ENCODE measurements at places on chromosomes 6 and 20.

DNA sequence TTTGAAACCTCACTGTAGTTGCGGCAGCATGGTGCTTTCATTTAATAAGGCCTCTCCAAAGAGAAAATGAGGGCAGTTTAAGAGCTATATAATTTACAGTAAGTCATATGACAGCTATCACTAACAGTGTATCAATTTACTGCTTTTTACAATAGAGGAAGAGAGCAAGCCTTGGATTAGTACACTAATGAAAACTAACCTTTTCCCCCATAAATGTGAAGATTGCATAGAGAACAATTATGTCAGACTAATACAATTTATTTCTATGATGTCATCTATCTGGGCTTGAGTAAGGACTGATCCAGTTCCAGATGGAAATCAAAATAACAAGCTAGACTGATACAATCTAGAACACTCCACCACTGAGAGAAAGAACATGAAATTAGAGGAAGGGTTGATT lies 78.1 kb upstream of the FAM83B start:
- DNase-seq = no peak

DNA sequence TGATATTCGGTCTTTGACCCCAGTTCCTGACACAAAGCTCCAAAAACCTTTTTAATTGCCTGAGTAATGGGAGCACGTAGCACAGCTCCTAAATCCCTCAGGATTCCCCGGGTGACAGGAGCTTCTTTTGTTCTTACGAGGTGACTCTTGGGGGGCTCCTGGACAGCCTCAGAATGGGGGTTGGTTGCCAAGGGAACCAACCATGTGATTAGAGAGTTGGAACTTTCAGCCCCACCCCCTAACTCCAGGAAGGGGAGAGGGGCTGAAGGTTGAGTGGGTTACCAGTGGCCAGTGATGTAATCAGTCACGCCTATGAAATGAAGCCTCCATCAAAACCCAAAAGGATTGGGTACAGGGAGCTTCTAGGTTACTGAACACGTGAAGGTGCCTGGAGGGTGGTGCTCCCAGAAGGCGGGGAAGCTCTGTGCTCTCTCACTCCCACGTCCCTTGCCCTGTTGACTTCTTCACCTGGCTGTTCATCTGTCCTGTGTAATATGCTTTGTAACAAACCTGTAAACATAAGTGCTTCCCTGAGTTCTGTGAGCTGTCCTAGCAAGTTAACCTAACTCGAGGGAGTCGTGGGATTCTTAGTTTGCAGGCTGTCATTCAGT lies 89.5 kb downstream of the CHMP4B start:
- DNase-seq = no peak

- DNase-seq = no peak
Measured at GRCh38 chr6:37187321-37188022, 17.5 kb downstream of the PIM1 start.

DNA sequence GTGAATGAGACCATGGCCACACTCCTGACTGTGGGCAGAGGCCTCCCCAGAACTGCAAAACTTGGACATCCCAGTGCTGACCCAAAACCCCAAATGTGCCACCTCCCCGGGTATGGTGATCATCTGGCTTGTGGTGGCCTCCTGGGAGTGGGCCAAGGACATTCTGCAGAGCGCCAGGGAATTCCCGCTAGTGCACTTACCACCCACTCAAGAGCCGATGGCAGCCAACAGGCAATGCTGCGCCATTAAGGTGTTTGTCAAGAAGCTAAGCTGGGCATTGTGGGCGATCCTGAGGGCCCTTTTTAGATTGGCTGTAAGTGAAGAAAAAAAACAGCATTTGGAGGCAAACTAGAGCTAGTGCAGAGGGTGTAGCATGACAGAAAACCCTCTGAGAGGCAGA lies 9.4 kb downstream of the MMP24 start:
- DNase-seq = no peak

GRCh38 chr6:116616737-116617053 lies 416 bp downstream of the RSPH4A start:
- no peak for DNase-seq

GRCh38 chr6:160226118-160226591 lies 32.5 kb downstream of the SLC22A2 start:
- no peak for DNase-seq

DNA sequence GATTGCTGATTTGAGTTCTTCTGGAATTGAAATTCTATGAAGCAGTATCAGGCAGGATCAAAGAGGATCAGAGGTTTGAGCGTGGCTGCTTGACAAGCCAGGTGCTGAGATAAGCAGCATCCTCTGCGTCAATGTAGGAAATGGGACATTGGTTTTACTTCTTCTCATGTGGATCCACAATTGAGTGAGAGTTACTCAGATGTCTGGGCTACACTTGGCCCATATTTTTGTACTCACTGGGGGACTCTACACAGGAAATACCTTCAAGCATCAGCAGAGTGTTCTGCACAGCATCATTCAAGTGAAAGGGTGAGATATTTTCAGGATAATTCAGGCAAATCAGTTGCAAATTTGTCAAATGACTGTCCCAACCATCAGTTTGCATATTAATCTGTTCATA lies 613.9 kb upstream of the ARID1B start:
- no peak for DNase-seq

GRCh38 chr6:49550492-49551077 lies at the start of gene C6orf141:
C6orf141 (plus strand) TSS chr6:49550668; CDS start chr6:49550793, 125 bp downstream.
- DNase-seq = no peak

- no peak for DNase-seq
Measured at GRCh38 chr6:20826378-20826777, 292.1 kb downstream of the CDKAL1 start.

- no peak for DNase-seq
Measured at GRCh38 chr6:88705601-88706000, 257.8 kb downstream of the RNGTT start.

- no peak for DNase-seq
Measured at GRCh38 chr6:16741112-16742016, 19.9 kb downstream of the ATXN1 start.

- no peak for DNase-seq
Measured at GRCh38 chr20:8260837-8261251, 128.8 kb downstream of the PLCB1 start.

GRCh38 chr20:37977786-37978185 lies 55.5 kb downstream of the TTI1 start:
- DNase-seq = no peak

DNA sequence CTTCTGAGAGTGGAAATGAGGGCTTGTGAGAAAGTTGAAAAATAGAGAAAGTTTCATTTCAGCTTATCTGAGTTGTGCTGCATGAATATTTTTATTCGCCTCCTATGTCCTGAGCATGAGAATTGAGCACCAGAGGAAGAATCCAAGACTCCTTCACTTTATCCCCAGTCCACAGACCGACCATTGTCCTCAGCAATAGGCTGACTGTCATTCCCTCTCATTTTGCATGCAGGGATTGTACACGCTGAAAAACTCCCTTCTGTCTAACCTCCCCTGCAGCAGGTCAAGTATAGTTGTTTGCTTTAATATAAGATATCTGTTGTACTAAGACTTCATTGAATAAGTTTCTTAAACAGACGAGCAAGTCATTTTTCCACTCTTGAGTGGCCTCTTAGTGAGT lies 437.6 kb downstream of the PRKN start:
- no peak for DNase-seq

DNA sequence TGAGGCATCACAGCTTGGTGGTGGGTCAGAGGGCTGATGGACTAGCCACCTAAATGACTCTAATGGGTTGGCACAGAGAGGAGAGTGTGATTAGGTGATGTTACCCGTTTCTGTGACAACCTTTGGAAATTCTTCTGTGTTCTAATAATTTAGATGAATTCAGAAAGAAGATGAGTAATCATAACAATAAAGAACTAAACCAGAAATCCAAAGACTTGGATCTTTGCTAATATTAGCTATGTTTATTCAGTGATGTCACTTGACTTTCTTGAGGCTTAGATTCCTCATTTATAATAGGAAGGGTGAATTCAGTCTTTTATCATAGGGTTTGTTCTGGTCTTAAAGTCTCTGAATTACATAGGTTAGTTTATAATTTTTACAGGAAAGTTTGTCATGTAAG lies 19.9 kb downstream of the CRYBG1 start:
- DNase-seq = no peak

- no peak for DNase-seq
Measured at GRCh38 chr6:125717120-125717731, 32.2 kb upstream of the HEY2 start.

DNA sequence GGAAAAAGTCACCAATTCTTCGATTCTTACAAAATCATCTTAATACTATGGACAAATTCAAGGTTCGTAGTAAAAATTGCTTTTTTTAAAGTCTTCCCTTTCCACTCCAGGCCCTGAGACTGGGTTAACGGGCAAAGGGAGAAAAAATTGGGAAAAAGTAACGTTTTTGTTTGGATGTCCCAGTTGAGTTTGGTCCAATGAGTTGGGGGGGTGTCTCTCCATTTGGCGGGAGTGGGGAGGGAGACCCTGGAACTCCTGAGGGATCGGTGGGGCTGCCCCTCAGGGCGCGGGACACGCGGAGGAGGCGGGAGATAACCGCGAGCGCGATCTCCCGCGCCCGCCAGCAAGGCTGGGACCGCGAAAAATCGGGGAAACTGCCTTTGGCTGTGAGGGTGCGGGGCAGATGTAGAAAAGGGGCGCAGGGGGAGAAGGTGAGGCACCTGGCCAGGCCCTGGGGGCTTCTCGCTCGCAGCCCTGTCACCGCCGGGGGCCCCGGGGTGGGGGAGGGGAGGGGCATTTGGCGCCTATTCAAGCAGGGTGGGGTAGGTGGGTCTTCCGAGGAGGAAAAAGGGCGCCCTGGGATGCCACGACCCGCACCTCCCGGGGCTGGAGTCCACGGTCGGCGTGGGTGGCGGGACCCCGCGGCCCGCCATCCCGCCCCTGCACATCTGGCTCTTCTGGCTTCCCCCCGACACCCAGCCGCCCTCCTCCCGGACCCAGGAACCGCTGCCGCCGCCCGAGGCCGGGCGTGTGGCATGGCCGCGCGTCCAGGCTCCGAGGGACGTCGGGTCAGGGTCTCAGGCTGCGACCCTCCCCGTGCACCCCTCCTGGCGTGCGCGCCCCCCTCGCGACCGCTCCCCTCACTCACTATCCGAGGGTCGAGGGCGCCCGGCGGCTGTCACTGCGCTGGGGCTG lies 595 bp downstream of the FBXO5 start:
- DNase-seq = no peak

DNA sequence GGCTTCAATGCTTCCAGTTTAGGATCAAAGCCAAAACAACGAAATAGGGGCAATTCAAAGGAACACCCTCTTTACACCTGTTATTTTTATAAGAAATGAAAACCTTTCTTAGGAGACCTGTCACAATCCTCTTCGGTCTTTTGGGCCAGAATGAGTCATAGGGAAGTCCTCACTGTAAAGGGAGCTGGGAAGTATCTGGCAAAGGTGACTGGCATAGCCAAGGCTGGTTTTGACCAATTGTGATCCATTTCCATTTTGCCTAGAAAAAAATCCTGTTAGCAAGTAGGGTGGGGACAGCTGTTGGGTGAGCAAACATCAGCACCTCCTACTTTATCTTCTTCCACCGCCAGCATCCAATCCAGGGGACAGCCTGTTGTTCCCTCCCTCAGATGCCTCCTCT lies 343.2 kb upstream of the SULF2 start:
- DNase-seq = no peak

DNA sequence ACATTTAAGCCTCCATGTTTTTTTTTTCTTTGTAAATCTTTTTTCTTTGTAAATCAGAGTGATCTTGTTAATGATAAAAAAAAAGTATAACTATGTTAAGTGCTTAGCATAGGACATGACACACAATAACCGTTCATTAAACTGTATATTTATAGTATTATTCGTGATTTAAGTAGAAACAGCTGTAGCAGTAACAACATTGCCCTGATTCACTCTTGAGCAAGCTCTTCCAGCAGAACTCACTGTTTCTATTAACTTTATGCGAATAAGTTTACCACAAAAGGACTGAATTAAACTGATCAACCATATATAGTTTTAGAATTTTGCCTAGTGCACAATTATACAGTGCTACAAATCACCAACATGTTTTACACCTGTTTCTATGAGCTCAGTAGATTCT lies 1338.0 kb upstream of the EYS start:
- no peak for DNase-seq
